Stimulated activated CD8-positive, alpha-beta memory T cell treated with anti-CD3 and anti-CD28 coated beads, Interleukin-7, amount 100 ng/mL, for 24 hours (primary cell): ENCODE measurements at places on chromosomes 11 and 22.

GRCh38 chr11:86117001-86117711 is 48.3 kb upstream of the PICALM start:
- no peak for DNase-seq

- DNase-seq: no peak
These were observed 2.1 kb upstream of the CCDC81 start for GRCh38 chr11:86372586-86372985.

DNA sequence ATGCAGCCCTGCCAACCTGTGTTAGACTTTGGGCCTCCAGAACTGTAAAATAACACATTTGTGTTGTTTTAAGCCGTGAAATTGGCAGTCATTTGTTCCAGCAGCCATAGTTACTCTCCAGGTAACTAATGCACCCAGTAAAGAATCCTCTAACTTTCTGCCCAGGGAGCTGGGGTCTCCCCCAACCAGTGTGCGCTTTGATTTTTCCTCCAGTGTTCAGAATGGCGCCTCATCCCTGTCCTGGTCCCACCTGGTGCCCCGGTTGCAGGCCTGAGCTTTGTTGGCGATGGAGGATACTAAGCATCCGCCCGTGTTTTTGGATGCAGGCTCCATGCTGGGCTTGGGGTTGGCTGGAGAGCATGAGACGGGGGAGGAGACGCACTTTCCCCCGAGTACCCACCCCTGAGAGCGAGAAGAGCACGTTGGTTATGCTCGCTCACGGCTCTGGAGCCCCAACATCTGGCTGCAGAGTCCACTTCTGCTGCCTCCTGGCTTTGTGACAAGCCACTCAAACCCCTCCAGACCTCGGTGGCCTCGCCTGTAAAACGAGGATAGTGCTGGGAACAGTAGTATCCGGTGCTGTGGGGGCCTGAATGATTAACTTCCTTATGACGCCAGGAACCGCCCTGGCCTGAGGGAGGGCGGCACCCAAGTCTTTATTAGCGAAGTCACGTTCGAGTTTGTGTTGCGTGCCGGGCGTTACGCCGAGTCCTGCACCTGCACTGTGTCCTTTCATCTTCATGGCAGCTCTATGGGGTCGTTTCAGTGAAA is 25.8 kb downstream of the MRGPRD start:
- no peak for DNase-seq

GRCh38 chr11:35529971-35530495 is 4.6 kb upstream of the PAMR1 start:
- DNase-seq: no peak

DNA sequence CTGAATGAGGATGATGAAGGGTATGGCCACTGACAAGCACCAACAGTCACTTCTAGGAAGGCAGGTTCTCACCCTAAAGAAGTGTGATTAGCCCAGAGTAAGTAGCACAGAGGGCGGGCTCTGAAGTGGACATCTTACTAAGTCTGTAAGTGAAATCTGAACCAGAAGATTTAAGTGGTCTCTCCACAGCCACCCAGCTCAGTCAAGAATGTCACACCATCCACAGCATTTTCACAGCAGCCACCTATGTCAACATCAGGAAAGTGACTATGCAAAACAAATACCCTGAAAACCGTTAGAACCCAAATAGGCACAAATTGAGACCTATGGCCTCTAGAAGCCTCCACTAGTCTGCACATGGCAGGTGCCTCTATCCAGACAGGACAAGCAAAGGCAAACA is 23.0 kb upstream of the STK33 start:
- no peak for DNase-seq

GRCh38 chr22:40051322-40051721 is 56.6 kb downstream of the FAM83F start:
- no peak for DNase-seq

GRCh38 chr11:68682531-68682961 is 1.8 kb upstream of the GAL start:
- no peak for DNase-seq

DNA sequence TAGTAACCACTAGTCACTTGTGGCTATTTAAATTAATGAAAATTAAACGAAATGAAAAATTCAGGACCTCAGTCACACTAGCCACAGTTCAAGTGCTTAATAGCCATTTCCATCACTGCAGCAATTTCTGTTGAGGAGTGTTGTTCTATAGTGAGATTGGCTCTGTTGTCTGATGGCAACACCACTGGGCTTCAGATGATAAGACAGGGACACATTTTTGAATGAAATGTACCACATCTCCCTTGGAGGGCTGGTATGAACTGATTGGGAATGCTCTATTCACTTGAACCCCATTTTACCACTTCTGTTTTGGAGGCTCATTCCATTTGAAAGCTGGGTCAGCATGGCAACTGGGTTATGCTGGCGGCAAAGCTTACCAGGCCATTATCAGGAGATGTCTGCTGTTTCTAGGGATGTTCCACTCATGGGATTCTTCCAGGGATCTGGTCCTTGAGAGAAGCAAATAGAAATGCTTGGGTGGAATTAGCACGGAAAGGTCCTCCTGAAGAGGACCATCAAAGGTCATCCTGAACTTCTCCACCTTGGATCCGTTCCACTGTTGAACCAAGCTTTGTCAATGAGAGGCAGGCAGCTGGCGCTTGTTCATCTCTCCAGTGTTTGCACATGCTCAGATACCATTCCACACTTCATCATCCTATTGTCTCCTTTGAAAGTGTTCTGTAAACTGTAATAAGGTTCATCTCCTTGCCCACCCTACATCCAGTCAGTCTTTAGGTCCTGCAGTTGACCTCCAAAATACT is 7.6 kb downstream of the AMOTL1 start:
- no peak for DNase-seq

GRCh38 chr11:103963648-103964047 is 72.8 kb upstream of the DDI1 start:
- no peak for DNase-seq

DNA sequence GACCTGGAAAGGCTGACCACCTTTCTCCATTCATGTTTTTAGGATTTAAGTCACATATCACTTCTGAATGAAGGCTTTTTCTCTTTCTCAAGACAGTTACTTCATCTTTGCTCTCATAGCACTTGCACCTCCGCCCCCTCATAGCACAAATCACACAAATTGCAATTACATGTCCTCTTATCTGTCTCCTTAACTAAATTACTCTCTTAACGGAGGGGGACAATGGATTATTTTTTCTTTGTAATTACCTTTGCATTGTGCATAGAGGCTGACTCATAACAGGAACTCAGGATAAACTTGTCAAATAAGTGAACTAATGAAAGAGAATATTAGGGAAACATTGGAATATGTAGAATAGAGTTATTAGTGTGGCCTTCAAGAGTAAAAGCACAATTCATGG is 94.7 kb downstream of the MUC15 start:
- no peak for DNase-seq

- no peak for DNase-seq
These were observed 5.1 kb downstream of the TOLLIP start for GRCh38 chr11:1304380-1304779.

DNA sequence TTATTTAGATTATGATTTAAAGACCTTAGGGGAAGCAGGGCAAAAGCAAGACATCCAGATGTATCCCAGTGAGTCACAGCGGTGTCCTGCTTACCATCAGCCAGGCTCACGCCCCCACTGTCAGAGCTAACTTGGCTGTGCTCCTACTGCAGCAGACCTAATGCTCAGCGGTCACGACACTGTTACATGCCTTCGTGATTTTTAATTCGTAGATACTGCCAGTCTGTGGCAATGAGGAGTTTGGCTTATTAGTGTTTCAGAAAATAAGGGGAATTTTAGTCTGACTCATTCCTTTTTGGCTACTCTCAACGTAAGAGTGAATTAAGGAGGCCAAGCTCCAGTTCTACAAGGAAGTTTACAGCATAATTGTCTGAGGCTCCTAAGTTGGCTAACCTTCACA is 22.7 kb downstream of the EFCAB6 start:
- no peak for DNase-seq

GRCh38 chr11:75233754-75234172 is 6.8 kb upstream of the TPBGL start:
- no peak for DNase-seq

DNA sequence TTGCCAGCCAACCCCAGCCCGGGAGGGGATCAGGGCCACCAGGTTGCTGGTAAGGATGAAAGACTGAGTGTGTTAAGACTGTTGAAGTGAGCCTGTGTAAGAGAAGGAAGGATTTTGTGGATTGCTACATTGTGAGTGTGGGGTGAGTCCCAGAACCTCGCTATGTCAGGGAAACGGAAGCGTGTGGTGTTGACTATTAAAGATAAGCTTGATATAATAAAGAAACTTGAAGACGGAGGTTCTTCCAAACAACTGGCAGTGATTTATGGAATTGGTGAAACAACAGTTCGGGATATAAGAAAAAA is 627 bp downstream of the JRKL start:
- no peak for DNase-seq

- no peak for DNase-seq
These were observed 12.7 kb upstream of the C11orf91 start for GRCh38 chr11:33713151-33713855.

DNA sequence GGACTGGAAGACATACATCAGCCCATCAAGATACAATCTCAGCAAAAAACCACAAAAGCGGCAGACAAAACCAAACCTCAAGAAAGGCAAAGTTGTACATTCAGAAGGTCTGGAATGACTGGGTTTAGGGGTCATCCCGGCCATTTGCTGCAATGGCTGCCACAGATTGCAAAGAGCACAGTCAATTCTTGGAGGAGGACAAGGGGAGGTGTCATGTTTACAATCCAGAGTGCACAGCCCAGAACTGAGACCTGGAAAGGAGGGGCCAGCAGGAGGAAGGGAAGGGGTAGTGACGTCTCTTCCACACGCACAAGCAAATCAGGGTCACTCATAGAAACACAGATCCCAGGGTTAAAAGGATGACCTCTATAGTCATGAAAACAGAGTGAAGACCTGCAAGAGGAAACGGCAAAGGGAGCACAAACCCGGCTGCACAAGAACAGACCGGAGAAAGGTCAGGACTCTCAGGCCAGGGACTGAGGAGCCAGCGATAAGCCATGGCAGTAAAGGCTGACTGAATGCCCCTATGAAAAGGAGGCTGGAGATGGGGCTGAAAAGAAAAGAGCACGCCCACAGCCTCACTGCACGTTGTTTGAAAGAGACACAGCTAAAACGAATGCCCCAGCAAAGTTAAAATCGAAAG is 18.2 kb upstream of the MUC5AC start:
- DNase-seq: no peak

DNA sequence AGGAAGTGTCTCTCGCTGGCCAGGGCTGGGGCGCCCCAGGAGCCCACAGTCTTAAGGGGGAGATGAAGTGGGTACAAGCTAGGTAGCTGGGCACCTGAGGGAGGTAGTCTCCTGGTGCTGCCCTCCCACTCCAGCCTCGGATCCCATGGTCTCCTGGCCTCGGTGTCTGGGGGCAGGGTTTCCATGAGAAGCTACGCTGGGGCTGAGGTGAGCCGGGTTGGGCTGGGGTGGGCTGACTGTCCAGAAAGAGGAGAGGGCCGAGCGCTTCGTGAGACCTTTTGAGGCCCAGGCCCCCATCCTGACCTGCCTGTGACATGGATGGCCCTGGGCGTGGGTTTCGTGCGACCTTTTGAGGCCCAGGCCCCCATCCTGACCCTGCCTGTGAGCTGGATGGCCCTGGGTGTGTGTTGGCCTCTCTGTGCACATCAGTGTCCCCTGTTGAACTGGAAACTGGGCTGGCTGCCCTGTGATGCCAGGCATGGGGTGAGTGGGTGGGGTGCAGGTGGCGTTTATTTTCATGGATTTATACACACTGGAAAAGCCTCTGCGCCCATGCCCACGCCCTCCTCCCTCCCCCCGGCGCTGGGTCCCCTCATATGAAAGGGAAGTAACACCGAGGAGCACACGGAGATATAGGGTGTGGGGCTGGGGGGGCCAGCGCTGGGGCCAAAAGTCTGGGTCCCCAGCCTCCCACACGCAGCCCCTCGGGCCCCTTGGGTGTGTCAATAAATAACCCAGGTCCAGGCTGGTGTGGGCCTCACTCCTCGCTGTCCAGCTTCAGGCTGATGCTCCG is 8.6 kb downstream of the AIP start:
- no peak for DNase-seq

DNA sequence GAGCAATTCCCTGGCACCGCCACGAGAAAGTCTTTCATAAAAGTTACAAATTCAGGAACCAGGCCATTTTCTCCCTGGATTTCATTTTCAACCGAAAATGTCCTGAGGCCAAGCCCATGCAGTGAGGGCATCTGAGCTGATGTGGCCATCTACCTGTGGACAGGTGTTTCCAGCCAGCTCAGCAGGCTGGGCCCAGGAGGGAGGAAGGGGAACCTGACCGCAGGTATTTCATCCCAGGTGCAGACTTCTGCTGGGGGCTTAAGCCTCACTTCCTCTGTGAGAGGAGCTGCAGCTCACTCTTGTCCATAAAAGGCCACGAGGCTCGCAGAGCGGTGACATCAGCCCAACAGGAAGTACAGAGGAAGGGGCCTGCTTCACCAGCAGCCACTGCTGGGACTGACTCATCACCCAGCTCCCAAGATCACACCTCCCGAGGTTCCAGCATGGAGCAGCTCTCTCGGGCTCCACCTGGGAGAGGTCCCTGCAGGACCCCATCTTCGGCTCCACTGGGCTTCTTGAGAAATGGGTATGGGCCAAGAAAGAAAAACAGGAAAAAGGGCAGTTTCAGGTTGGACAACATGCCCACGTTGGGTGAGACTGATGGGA is 56.4 kb downstream of the MYH9 start:
- no peak for DNase-seq

DNA sequence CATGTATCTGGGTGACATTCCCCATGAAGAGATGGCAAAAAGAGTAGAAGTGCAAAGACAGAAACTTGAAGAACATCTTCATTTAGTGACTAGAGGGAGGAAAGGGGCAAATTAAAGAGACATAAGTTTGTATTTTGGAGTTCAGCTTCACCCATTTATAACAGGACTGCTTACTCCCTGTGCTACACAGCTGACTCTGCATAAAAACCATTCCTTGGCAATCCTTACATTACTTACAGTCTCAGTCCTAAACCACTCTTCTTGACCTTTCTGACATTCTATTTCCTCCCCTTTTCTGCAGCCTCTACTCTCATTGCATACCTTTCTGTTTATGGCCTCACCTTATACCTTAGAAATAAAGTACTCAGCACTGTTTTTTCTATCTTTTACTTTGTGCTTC is 6.8 kb upstream of the SERGEF start:
- no peak for DNase-seq

DNA sequence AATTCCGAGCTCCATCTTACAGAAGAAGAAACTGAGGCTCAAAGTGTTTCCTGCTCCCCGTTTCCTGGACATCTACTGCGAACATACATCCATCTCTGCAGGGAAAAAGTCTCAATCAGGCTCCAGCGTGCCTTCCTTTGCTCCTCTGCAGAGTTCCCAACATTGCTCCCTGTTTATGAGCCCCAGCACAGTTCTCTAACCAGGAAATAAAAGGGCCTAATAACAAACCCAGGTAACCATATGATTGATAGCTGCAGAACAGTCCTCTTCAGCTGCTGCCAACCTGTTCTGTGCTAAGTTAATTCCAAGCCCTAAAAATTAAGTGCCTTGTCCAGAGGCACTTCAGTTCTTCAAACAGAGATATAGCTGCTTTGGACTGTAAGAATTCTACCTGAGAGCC is 104.9 kb upstream of the ASPHD2 start:
- no peak for DNase-seq

DNA sequence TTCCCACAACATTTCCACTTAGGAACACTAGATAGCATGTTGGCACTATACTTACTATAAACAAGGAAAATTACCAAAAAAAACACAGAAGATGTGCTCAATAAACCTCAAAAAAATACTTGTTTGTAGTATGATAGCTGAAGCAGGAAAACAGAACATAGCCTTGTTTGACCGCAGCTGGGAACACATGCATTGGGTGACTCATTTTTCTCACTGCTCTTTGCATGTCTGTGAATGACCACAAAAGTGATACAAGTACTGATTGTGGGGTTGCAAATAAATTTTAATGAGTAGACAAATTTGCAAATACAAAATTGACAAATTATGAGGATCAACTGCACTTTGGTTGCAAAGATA is 22.8 kb upstream of the GUCY1A2 start:
- DNase-seq: no peak
